Natural killer cell (primary cell): ENCODE measurements at places on chromosomes 5 and 9. TPM values are rescaled to one million over a fixed set of nuclear protein-coding genes. Genes with fewer than 3 reads are reported as not detected.

DNA sequence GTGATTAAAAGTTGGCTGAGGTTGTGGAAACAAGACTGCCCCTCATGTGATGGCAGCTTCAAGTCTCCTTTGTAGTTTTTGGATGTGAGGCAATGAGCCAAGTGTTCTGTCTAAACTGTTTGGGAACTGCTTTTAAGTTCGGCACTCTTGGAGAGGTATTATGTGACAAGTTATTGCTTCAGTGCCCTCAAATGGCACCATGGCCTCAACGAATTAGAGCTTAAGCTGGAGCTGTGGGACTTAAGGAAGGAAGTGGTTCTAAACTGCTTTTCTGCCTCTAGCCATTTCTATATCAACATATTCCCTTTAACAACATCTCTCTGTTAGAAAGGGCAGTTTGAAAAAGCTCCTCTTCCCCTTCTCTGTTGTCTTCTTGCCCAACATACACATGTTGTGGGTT is 227.7 kb downstream of the RFK start:
- no peak for DNase-seq
- no peak overlapping the region for H3K4me3 ChIP-seq
- H3K4me1 ChIP-seq, result no peaks in the 10 kb centered on the region
- H3K27ac ChIP-seq, result no peak overlapping the region

- no peak overlapping the region for H3K4me3 ChIP-seq
- H3K36me3 ChIP-seq, result no peaks in the 10 kb centered on the region
- no peak for DNase-seq
- no peaks in the 10 kb centered on the region for H3K4me1 ChIP-seq
- no peaks in the 10 kb centered on the region for H3K27me3 ChIP-seq
- H3K27ac ChIP-seq, result no peak overlapping the region
Observed at GRCh38 chr9:121398374-121398773, 28.3 kb upstream of the STOM start.

GRCh38 chr9:132789719-132790118 is 88.4 kb downstream of the AK8 start:
- no peak for DNase-seq
- no peaks in the 10 kb centered on the region for H3K27me3 ChIP-seq
- no peak overlapping the region for H3K27ac ChIP-seq
- no peaks in the 10 kb centered on the region for H3K4me1 ChIP-seq
- H3K36me3 ChIP-seq, result no peaks in the 10 kb centered on the region
- H3K4me3 ChIP-seq, result no peak overlapping the region

The GDA gene
- total RNA-seq, result not detected

DNA sequence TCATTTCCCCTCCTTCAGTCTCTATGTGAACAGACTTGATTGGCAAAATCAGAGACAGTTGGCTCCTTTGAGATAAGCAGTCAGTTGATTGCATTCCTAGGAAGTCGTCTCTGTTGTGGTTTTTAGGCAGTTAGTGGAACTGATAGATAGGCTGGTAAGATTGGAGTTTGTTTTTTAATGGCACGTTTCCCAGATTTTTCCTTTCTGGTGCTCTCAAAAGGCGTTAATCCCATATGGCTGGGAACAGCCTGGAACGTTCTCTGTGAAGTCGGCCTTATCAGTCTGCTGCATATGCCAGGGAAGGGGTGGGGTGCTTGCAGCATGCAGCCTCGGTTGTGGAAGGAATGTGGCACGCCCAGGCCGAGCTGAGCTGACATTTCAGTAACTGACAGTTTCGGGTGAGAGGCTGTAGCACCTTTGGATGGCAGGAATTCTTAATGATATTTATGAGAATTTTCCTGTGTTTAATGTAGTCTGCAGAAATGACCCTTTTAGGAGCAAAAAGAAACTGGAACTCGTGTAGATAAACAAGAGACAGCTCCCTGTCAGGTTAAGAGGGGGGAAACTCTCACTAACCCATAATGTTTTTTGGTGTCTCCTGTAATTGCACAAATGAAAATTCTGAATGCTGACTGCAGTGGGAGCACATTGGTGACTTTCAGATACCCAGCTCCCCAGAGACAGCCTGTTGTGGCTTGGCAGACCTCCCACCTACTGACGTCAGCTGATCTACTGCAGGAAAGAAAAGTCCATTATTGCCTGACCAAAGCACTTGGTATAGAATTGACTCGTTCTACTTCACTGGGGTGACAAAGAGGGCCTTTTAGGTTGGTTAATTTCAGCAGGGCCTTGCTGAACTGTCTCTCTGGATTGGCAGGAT is 6.3 kb downstream of the SPTAN1 start:
- H3K4me1 ChIP-seq, result peaks cover 17% of the 10 kb centered on the region
- no peaks in the 10 kb centered on the region for H3K36me3 ChIP-seq
- no peaks in the 10 kb centered on the region for H3K27me3 ChIP-seq

- H3K36me3 ChIP-seq, result peaks cover 33% of the 10 kb centered on the region
- no peak overlapping the region for H3K27ac ChIP-seq
- no peak for DNase-seq
- H3K27me3 ChIP-seq, result no peaks in the 10 kb centered on the region
- no peak overlapping the region for H3K4me3 ChIP-seq
Observed at GRCh38 chr9:129875687-129876395, 40.6 kb downstream of the USP20 start.

- H3K4me1 ChIP-seq, result no peaks in the 10 kb centered on the region
- DNase-seq, result no peak
- no peak overlapping the region for H3K27ac ChIP-seq
- no peaks in the 10 kb centered on the region for H3K36me3 ChIP-seq
Observed at GRCh38 chr9:3836011-3836410, 310.2 kb upstream of the RFX3 start.

The ECSCR gene
- not detected for total RNA-seq

DNA sequence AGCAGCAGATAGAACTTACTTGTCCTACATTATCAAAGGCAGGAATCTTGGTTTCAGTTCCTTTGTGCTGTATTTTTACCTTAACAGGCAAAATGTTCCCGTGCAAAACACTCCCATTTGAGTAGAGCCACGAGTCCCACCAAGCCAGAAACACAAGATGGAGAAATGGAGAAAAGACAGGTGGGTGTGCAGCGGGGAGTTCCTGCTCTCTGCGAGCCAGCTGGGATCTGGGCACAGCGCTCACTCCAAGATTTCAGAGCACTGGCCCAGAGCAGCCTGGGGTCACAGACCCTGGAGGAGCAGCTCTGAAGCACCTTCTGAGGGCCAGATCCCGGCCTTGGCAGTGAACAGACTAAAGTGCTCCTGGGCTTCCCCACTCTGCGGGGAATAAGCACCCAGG is 2.9 kb downstream of the UCK1 start:
- peaks cover 45% of the 10 kb centered on the region for H3K36me3 ChIP-seq
- DNase-seq, result no peak
- no peaks in the 10 kb centered on the region for H3K27me3 ChIP-seq
- no peak overlapping the region for H3K4me3 ChIP-seq

- peaks cover 24% of the 10 kb centered on the region for H3K36me3 ChIP-seq
- H3K4me1 ChIP-seq, result peaks cover 14% of the 10 kb centered on the region
- peak overlapping the region; percentile 99 for H3K27ac ChIP-seq
- no peaks in the 10 kb centered on the region for H3K27me3 ChIP-seq
- no peak for DNase-seq
Observed at GRCh38 chr9:72363236-72363635, 1.8 kb downstream of the ZFAND5 start.

The PCDHGB6 gene
- total RNA-seq, result 5.9 TPM

The DAPK1 gene
- total RNA-seq, result 22.7 TPM

DNA sequence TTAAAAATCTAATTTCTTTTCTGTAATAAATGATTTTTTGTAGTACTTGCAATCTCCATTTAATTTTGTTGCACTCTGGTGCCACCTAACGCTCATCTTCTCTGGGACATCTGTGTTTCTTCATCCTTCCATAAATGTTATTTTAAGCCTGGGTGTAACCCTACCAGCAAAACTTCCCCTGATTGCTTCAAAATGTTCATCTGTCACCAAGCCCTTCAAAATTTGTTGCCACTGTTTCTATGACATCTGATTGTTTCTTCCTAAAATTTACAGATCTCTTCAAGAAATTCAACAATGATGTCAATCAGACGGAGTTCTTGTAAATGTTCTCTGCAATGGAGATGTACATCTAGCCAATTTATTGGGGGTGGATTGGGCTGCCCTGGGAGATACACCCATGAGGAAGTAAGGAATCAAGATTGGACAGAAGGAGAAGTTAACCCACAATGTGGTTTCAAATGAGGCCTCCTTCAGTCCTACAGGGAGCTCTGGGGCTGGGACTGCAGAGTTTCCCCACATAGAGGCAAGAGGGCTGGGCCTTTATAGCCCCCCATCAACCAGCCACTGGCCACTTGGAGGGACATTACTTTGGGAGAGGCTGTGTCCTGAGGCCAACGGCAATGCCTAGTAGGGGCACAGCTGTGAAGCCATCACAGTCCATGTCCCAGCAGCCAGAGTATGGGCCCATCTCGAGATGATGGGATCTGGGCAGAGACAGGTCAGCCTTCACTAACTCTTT is 23.3 kb downstream of the MCTP1 start:
- peak; percentile 13 for DNase-seq
- no peak overlapping the region for H3K27ac ChIP-seq
- no peak overlapping the region for H3K4me3 ChIP-seq
- no peaks in the 10 kb centered on the region for H3K36me3 ChIP-seq

The CCNI2 gene
- total RNA-seq, result 1.5 TPM

DNA sequence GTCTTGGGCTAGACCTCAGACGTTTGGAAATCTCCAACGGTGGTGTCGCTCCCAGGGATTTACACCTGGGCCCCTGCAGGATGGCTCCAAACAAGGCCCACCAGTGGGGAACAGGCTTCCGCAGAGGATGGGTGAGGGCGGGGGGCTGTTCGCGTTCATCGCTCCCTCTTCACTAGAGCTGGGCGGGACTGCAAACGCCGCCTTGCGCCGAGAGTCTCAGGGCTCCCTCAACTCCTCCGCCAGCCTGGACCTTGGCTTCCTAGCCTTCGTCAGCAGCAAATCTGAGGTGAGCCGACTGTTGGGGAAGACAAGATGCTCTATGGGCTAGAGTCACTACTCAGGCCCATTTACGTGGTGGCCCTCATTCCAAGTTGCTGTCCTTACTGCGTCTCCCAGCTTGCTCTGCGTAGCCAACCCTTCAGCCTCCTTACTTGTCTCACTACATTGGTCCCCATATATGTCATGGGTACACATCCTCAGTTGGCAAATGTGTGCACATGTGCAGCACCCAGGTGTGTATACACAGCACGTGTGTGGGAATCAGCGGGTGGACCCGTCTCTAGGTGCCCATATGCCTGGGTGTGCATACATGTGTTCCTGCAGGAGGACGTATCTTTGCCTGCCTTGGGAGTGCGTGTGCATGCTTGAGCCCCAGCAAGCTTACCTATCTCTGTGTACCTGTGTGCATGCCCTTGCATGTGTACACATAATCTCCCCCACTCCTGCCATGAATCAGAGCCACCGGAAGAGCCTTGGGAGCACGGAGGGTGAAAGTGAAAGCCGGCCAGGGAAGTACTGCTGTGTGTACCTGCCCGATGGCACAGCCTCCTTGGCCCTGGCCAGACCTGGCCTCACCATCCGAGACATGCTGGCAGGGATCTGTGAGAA is 10.5 kb downstream of the RGS14 start:
- H3K4me3 ChIP-seq, result no peak overlapping the region
- H3K27me3 ChIP-seq, result no peaks in the 10 kb centered on the region
- DNase-seq, result no peak
- peaks cover 51% of the 10 kb centered on the region for H3K4me1 ChIP-seq
- peaks cover 67% of the 10 kb centered on the region for H3K36me3 ChIP-seq

The SLIT3 gene
- total RNA-seq, result 0.80 TPM

DNA sequence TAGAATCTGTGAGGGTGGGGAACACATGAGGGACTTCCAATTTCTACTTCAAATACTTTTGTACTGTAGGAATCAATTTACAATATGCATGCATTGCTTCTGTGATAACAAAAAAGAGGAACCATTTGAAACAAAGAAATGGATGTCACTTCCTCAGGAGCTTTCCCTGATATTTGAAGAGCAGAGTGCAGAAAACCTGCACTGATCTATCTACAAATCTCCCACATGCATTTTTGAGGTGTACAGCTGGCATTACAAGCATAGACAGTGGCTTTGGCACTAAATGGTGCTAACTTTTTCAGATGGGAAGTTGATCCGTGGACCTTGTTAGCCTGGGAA is 27.7 kb downstream of the YIPF5 start:
- no peak overlapping the region for H3K4me3 ChIP-seq
- no peaks in the 10 kb centered on the region for H3K4me1 ChIP-seq
- no peak overlapping the region for H3K27ac ChIP-seq

DNA sequence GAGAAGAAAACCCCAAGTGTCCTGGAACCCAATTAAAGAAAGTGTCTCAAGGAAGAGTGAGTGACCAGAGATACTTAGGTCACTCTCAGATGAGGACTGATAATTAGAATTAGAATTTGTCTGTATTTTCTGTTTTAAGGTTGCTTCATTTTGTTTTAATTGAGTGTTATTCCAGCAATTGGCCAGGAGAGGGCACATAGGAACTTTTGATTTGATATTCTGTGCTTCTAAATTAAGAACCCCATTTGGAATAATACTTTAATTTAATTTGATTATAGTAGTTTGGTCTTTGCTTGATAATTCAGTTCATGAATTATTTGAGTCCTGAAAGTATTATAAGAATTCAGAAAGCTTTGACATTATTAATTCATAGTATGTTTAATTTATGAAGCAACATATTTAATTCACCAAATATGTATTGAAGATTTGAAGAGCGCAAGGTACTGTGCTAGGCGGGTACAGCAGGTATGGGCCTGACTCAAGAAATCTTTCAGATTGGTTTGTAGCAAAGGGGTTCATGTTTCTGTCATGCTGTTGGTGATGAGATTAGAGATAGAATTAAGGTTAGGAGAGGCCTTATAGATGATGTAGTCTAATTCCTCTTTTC is 4.9 kb downstream of the MRPL22 start:
- peaks cover 6% of the 10 kb centered on the region for H3K36me3 ChIP-seq
- H3K27ac ChIP-seq, result no peak overlapping the region
- peak; percentile 52 for DNase-seq
- H3K4me3 ChIP-seq, result no peak overlapping the region

The SV2C gene
- not detected for total RNA-seq

GRCh38 chr9:37549527-37549926 is 26.7 kb downstream of the FBXO10 start:
- no peaks in the 10 kb centered on the region for H3K36me3 ChIP-seq
- no peak for DNase-seq
- H3K4me1 ChIP-seq, result no peaks in the 10 kb centered on the region
- no peaks in the 10 kb centered on the region for H3K27me3 ChIP-seq

The IL9 gene
- not detected for total RNA-seq

- DNase-seq, result no peak
- no peaks in the 10 kb centered on the region for H3K36me3 ChIP-seq
- no peaks in the 10 kb centered on the region for H3K27me3 ChIP-seq
- H3K4me3 ChIP-seq, result no peak overlapping the region
Observed at GRCh38 chr9:104969116-104969515, 41.2 kb upstream of the ABCA1 start.

DNA sequence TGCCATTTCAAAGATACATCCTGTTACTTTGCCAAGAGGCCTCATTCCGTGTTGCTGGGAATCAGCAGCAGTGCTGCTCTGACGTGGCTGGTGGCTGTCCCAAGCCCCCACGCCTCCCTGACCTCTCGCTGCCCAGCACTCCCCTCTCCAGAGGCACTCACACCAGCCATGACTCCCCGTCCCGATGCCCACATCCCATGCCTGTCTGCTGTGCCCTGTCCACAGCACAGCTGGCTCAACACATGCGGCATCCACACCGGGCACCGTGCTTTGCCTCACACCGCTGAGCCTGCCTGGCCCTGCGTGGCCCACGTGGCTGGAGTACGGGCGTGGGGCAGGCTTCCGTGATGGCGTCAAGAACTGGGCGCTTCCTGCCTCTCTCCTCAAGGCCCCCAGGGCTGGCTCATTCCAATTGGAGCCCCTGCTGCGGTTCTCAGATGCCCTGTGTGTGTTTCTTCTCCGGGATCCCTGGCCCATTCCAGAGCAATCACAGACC is 7.8 kb upstream of the LCN1 start:
- no peak for DNase-seq
- no peaks in the 10 kb centered on the region for H3K4me1 ChIP-seq
- no peaks in the 10 kb centered on the region for H3K27me3 ChIP-seq
- no peak overlapping the region for H3K27ac ChIP-seq
- no peak overlapping the region for H3K4me3 ChIP-seq
- H3K36me3 ChIP-seq, result no peaks in the 10 kb centered on the region

The AFAP1L1 gene
- 1.5 TPM for total RNA-seq
